Kidney (tissue), 22 donors: ENCODE measurements at places on chromosomes 3 and 15. TPM values are rescaled to one million over a fixed set of nuclear protein-coding genes. Genes with fewer than 3 reads are reported as not detected.

GRCh38 chr3:122055215-122055614 lies at the start of gene CD86:
Gene CD86, plus strand, starts transcription at chr3:122055362. Its CDS starts 128 bp downstream, at chr3:122055490.
- DNase-seq, result no peak

DNA sequence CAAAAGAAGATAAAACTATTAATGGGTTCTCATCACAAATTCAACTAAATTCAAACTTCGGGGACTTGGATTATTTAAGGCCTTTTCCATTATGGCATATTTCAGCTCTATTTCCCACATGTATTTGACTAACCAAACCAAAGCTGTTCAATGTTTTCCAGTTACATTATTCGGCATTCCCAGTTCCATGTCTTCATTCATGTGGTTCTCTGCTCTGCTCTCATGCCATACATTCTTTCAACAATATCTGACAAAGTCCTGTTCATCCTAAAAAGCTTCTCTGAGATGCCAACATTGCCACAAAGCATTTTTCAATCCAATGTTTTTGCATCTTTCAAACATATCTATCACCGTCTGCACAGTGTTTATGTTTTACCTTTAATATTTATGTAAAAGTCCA lies 141.4 kb downstream of the GREM1 start:
- no peak for DNase-seq

- DNase-seq, result no peak
Measured at GRCh38 chr3:177607589-177607988, 410.3 kb upstream of the TBL1XR1 start.

DNA sequence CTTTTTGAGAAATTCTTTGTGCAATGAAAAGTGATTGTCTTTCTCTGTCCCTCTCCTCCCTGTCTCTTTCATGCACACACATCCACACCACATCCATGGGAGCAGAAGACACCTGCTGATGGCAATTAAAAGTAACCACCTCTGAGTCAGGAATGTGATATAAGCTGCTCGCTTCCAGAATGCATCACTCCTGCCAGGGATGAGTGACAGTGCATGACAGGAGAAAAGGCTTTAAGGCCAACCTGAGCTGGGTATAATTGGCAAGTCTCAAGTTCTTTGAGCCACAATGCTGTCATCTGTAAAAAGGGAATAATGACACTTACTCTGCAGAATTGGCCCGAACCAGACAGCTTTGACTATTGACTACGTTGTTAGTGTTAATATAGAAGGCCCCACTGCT lies 59.6 kb downstream of the UBP1 start:
- no peak for DNase-seq

DNA sequence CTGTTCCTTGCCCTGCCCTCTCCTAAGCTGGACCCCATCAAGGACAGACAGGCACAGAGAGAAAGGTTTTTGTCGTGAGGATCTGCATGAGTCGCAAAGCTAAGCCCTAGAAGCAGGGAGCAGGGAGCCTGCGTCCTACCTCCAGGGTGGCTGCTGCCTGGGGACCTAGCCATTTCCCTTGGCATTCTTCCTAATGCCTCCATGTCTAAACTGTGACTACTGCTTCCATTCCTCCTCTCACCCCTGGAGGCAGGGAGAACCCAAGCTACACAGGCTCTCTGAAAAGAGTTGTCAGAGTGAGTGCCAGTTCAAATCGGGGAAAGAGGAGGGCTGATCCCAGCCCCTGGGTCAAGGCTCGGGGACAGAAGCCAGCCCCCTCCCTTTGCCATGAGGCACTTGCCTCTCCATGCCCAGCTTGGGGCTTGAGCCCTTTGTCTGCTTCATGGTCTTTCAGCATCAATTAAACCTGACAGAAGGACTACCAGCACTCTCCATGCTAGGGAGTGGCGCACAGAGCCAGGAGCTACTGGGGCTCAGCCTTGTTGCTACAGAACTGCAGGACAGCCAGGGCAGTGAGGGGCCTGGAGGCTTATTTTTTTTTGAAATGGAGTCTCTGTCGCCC lies 2.4 kb downstream of the GCHFR start:
- DNase-seq, result no peak

- DNase-seq, result no peak
Measured at GRCh38 chr15:66843581-66843980, 141.5 kb downstream of the SMAD6 start.

- DNase-seq, result no peak
Measured at GRCh38 chr3:2390926-2391532, 292.4 kb downstream of the CNTN4 start.

The OR5H2 gene
- polyA plus RNA-seq, result not detected

The TMEM39A gene
- polyA plus RNA-seq, result 7.0 TPM

The TRIM42 gene
- not detected for polyA plus RNA-seq
